T follicular helper cell (primary cell): ENCODE measurements at places on chromosomes 2 and 18.

DNA sequence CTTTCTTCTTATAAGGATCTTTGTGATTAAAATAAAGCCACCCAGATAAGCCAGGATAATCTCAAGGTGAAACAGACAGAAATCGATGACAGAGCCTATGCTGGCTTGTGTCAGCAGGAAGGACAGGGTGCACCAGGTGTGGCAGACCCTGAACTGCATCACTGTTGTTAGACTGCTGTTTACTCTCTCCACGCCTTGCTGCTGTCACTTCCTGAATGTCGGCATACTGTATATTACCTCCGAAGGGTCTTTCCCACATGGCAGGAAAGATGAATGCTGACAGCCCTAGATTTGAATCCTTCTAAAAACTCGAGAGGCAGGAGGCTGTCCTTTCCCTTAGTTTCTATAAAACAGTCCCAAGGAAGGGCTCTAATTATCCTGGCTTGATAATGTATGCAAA is 18.9 kb upstream of the TMEM163 start:
- DNase-seq, result no peak

GRCh38 chr2:112818094-112818902 is 18.3 kb downstream of the IL1B start:
- no peak for DNase-seq

GRCh38 chr2:77458216-77458615 is 64.0 kb downstream of the LRRTM4 start:
- DNase-seq, result no peak

GRCh38 chr2:112151271-112151670 is 13.1 kb downstream of the FBLN7 start:
- DNase-seq, result no peak

DNA sequence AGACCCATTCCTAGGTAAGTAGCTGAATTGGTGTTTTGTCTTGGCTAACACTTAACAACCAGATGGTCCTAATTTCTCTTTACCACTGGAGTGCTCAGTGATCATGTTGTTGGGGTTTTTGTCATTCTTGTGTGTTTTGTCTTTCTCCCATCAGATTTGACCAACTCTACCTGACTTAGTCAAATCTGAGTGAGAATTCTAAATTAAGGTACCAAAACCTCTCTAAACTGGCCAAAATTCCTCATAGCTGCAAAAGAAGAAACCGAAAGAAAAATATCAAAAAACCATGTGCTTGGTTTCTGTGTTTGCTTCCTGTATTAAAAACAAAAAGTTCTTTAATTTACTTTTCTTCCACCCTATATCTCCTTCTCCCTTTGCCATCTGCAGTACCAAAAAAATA is 350.7 kb upstream of the SPHKAP start:
- no peak for DNase-seq

- DNase-seq, result no peak
Observed at GRCh38 chr2:88211003-88211808, 41.1 kb downstream of the THNSL2 start.

GRCh38 chr2:153543635-153544071 is 65.1 kb upstream of the RPRM start:
- no peak for DNase-seq

DNA sequence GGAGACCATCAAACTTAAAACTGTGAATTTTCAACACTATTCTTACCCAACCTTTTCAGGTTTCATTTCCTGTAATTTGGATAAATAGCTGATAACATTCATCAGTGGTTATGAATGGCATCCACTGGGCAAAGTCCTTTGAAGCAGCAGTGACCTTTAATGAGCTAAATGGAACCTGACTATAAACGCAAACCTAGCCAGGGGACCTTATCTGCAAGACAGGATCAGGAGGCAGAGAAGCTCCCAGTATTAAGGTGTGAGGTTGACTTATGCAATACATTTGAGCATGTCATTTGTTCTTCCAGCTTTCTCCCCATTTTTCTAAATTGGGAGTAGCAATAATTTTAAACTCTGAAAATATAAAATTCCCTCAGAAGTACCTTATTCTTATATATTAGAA is 38.4 kb downstream of the CREG2 start:
- DNase-seq, result no peak

DNA sequence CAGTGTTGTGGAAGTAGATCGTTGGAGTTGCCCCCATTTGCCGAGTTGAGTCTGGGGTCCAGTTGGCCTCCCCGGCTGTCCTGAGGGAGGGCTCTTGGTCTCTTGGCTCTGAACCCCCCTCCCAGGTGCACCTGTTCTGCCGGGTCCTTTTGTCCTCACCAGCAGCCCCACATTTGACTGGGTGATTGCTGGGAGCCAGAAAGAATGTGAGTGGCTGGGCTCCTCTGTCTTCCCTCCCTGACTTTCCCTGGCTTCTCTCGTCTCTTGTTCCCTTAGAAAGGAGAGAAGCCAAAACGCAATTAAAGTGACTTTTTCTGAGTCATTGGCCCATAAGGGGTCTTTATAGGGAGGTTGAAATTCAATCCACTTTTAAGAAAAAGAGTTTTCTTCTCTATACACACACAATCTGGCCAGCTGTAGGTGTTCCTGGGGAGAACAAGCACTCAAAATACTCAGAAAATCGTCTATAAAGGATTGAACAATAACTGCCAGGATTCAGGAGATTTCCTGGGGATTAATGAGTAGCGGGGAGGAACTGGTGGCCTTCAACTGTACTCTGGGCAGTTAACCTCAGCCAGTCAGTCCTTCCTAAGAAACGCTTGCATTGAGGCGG is 131.0 kb downstream of the TMEM182 start:
- DNase-seq, result no peak

GRCh38 chr2:70042246-70042645 is 45.0 kb upstream of the PCBP1 start:
- DNase-seq, result no peak

GRCh38 chr2:12856934-12857601 is 140.3 kb downstream of the TRIB2 start:
- DNase-seq, result no peak

GRCh38 chr18:48847807-48848486 is 102.8 kb downstream of the SMAD7 start:
- no peak for DNase-seq

GRCh38 chr18:773980-774624 is 37.9 kb downstream of the YES1 start:
- DNase-seq, result no peak

DNA sequence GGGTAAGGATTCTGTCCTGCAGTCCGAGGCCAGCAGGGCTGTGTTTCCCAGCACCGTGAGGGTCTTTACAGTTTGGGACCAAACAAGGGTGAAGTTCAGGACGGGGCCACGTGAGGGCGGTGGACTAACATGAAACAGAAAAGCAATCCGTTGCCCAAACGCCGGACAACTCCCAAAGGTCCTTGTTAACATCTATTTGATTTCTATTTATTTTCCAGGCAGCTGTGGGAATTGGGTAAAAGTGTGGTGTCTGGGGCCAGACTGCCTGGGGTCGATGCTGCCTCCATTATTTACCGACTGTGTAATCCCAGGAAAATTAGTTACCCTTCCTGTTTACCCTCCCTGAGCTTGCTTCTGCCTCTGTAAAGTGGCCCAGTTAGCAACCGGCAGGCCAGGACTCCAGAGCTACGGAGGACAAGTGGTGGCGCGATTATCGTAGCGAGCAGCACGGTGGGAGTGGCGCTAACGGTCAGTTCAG is 66.3 kb upstream of the TCF7L1 start:
- DNase-seq, result no peak

DNA sequence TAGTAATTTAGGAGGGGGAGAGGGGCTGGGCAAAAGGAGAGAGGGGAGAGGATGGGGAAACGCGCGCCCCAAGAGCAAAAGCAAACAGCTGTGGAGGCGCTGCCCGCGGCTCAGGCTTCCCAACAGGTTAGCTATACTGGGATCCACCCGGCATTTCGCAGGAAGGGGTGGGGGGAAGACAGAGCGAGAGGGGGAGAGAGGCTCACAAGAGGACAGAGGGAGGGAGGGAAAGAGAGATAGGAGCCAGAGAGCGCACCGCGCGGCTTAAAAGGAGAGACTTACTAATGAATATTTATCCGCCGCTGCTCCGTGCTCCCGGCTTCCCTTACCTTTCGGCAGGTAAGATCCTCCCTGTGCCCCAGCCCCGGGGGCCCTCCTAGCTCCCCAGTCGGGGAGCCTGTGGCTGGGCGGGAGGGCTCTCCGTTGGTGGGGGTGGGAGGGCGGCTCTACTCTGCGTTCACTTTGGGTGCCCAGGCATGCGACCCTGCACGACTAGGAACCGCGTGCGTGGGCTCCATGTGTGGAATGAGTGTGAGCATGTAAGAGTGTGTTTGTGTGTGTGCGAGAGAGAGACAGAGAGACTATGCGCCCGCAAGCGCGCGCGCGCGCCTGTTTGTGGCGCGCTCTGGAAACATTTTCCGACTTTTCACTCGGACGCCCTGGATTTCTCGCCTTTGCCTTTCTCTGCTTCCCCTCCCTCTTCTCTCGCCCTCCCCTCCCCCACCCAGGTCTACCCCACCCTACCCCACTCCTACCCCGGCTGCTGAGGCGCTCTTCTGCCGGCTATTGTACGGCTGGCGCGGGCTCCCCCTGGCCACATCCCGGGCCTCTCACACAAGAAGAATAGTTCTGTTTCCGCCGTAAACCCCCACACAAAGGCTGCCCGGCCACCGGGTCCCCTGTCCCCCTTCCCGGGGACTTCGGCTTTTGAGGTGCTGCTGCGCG is 7.2 kb upstream of the SIX3 start:
- DNase-seq, result no peak

- DNase-seq, result no peak
Observed at GRCh38 chr2:126852361-126852760, 46.3 kb upstream of the TEX51 start.

DNA sequence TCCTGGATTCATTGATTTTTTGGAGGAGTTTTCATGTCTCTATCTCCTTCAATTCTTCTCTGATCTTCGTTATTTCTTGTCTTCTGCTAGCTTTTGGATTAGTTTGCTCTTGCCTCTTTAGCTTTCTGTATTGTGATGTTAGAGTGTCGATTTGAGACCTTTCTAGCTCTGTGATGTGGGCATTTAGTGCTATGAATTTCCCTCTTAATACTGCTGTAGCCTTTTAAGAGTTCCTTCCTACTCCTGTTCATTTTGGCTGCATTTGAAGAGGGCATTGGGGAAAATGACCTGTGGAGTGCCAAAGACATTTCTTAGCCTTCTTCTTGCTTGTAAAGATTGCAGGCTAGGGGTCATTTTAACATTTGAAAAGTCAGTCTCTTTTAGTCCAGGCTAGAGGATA is 463.8 kb upstream of the GCFC2 start:
- DNase-seq, result no peak

DNA sequence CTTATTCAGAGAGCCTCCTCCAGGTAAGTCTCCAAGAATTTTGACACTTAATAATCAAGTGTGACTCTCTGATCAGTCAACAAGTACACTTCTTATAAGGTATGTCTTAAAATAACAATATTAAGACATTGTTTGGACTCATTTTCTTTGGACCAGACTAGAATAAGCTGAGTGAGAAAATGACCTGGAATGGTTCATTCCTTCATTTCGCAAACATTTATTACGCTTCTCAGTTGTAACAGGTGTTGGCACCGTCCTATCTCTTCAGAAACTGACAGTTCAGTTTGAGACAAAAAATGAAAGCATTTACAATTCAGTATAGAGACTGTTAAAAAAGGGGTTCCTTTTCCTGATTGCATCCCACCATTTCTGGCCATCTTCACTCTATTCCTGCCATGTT is 46.6 kb downstream of the TSPYL6 start:
- no peak for DNase-seq

GRCh38 chr2:42812899-42813479 is 20.6 kb upstream of the HAAO start:
- DNase-seq, result no peak

DNA sequence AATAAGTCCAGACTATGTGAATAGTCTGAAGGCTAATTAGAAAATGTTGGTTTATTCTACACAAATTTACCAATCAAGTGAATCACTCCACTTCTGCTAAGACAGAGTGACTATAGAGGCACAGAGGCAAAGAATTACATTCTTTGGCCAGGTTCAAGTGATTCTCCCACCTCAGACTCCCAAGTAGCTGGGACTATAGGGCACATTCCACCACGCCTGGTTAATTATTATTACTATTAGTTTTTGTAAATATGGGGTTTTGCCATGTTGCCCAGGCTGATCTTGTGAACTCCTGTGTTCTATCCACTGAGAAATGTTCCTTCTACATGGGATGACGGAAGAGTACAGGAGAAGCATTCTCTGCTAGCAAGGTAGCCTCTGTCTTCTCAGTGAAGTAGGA is 37.6 kb upstream of the PSME4 start:
- no peak for DNase-seq

DNA sequence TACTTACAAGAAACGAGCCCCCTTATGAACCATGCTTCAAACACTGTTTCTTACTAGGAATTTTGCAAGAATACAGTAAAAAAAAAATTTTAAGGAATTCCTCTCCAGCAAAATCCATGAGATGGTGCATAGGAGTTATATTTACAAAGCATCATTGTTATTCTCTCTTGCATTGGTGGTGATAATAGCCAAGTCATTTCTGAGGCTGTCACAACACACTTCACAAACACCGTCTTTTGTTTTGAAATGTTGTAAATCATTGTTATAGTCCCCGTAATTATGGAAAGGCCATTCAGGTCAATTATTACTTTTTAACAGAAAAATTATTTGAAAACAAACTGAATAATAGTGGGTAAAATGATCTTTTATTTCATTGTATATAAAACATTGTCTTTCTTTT is 60.1 kb downstream of the DYNC1I2 start:
- DNase-seq, result no peak

- DNase-seq, result no peak
Observed at GRCh38 chr2:200604571-200605255, 18.9 kb downstream of the AOX1 start.

- DNase-seq, result no peak
Observed at GRCh38 chr18:79953971-79954651, 2.7 kb upstream of the SLC66A2 start.

DNA sequence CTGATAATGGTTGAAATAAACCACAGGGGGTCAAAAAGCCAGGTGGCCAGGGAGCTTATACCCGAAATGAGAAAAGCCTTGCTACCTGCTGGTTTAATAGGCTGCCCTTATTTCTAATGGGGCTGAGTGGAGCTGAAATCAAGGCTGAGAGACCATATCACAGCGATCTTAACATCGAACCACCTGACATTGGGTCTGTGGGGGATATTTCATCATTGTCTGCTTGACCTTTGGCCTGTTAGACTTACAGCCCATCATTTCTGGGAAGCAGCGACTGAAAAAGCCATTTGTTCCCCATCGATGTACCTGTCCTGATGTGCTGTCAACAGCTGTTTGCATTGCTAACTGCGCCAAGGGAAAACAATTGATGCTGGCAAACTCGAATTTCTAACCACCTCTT is 199.7 kb upstream of the SLC14A2 start:
- DNase-seq, result no peak

DNA sequence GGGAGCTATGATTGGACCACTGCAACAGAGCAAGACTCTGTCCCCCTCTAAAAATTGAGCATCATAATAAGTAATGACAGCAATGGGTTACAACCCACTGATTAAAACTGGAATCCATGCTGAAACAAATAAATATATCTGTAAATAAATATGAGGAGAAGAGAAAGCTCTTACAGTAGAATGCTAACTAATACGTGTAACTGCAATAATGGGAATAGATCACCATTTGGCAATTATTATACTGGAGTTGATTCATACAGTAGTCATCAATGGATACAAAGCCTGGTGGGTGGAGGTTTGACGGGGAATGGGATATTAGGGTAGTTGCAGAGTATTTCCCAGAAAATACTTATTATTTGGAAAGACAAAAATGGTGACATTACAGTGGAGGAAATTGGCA is 6.1 kb upstream of the INO80B start:
- DNase-seq, result no peak
